ENCODE measurements at places on chromosomes 2 and 18. TPM values are rescaled to one million over a fixed set of nuclear protein-coding genes. Genes with fewer than 3 reads are reported as not detected.

DNA sequence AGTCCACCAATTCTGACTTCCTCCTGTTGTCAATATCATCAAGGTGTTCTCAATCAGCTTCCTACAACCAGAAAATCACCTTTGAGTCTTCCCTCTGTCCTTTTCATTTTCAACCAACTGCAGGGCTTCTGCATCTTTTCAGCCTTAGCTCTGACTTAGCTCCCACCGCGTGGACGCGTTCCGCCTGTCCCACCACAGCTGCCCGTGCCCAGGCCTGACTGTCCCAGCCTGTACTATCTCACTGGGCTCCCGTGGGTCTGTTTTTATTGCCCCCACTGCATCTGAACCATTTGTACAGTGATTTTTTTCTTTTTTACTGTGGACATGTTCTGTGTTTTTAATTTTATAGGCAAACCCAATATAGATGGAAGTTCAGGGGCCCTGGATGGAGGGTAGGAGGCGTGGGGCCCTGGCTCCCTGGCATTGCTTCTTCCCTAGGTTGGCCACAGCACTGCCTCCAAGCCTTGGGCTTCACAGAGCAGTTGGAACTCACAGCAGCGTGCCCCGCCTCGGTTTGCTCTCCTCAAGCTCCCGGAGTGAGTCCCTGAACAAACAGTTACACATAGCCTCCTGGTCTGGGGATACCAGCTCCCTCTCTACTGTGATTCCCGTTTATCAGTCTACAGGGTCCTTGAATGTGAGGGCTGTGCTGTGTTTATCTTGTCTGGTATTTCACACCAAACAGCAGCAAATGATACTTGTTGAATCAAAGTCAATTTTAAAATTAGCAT is 280.6 kb upstream of the PXDN start:
- H3K27ac ChIP-seq = no peak overlapping the region
- peaks cover 21% of the 10 kb centered on the region for H3K27me3 ChIP-seq
- H3K4me3 ChIP-seq = no peak overlapping the region
- no peaks in the 10 kb centered on the region for H3K36me3 ChIP-seq
- H3K4me1 ChIP-seq = peaks cover 7% of the 10 kb centered on the region

- no peak overlapping the region for H3K4me3 ChIP-seq
- no peaks in the 10 kb centered on the region for H3K4me1 ChIP-seq
- no peaks in the 10 kb centered on the region for H3K36me3 ChIP-seq
- peaks cover 3% of the 10 kb centered on the region for H3K27me3 ChIP-seq
- no peak overlapping the region for H3K27ac ChIP-seq
These were observed 83.6 kb upstream of the PIK3C3 start for GRCh38 chr18:41871229-41872000.

- DNase-seq = peak; percentile 33
- no peak overlapping the region for H3K27ac ChIP-seq
- H3K4me3 ChIP-seq = no peak overlapping the region
- no peaks in the 10 kb centered on the region for H3K4me1 ChIP-seq
- H3K27me3 ChIP-seq = peaks cover 3% of the 10 kb centered on the region
- H3K36me3 ChIP-seq = no peaks in the 10 kb centered on the region
These were observed 17.1 kb upstream of the VPS4B start for GRCh38 chr18:63439334-63439733.

DNA sequence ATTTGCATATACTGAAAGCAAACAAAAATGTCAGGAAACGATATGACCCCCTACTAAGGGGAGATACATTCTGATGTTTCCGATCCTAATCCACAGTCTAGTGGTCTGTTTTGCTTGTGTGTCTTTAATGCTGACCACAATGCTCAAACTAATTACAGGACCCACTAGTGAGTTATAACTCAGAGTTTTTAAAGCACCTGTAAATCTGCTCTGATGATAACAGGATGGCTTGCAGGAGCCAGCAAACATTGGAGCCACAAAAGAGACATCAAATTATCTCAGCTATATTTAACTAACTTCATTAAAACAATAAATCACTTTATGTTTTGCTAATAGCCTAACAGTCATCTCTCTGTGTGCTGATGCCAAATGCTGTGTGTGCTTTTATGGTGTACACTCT is 300.3 kb downstream of the NBAS start:
- no peak overlapping the region for H3K27ac ChIP-seq
- DNase-seq = no peak
- no peaks in the 10 kb centered on the region for H3K27me3 ChIP-seq

DNA sequence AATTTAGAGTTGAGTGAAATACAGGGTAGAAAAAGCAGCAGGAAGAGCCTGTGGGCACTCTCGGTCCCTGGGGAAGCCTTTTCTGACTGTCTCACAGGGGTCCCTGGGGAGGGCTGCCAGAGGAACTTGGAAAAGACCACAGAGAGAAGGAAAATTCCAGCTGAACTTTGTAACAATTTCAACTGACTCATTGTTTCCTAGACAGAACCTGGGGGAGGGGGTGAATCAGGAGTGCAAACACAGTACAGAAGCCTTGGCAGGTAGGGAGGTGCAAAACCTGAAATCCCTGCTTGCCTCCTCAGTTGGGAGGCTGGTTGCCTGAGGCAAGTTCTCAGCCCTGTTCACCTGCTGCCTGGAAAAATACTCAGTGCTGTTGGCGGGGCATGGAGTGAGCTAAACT is 106.8 kb downstream of the GRB14 start:
- H3K4me1 ChIP-seq = peaks cover 25% of the 10 kb centered on the region
- no peaks in the 10 kb centered on the region for H3K36me3 ChIP-seq
- H3K27ac ChIP-seq = peak overlapping the region; percentile 45
- no peak overlapping the region for H3K4me3 ChIP-seq
- peak; percentile 88 for DNase-seq

- H3K4me3 ChIP-seq = no peak overlapping the region
- peaks cover 6% of the 10 kb centered on the region for H3K4me1 ChIP-seq
- no peaks in the 10 kb centered on the region for H3K27me3 ChIP-seq
- no peak overlapping the region for H3K27ac ChIP-seq
- H3K36me3 ChIP-seq = no peaks in the 10 kb centered on the region
These were observed 301.8 kb upstream of the UBE2E3 start for GRCh38 chr2:180678625-180678972.

EFEMP1 gene
- total RNA-seq = not detected

SKOR2 gene
- not detected for total RNA-seq

UGT1A10 gene
- total RNA-seq = 0.10 TPM
